ENCODE measurements at places on chromosomes 5 and 9.
A peak's percentile ranks its signal among the peaks of the same experiment; 100 is the strongest.

DNA sequence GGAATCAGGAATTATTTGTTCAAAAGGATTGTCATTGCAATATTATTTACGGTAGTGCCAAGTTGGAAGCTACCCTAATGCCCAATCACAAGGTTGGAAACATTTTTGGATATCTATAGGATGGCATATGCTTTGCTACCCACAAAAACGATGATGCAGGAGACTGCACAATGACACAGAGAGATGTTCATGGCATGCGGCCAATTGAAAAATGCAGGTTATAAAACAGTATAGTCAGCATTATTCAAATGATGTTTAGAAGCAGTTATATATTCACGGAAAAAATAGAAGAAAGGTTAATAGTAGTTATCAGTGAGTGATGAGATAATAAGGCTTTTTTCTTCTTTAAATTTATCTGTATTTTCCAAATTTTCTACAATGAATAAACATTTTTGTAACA, 5.9 kb upstream of the ACSL6 start:
- no peak for DNase-seq

GRCh38 chr9:78348848-78349247, 51.9 kb downstream of the PSAT1 start:
- DNase-seq: no peak

DNA sequence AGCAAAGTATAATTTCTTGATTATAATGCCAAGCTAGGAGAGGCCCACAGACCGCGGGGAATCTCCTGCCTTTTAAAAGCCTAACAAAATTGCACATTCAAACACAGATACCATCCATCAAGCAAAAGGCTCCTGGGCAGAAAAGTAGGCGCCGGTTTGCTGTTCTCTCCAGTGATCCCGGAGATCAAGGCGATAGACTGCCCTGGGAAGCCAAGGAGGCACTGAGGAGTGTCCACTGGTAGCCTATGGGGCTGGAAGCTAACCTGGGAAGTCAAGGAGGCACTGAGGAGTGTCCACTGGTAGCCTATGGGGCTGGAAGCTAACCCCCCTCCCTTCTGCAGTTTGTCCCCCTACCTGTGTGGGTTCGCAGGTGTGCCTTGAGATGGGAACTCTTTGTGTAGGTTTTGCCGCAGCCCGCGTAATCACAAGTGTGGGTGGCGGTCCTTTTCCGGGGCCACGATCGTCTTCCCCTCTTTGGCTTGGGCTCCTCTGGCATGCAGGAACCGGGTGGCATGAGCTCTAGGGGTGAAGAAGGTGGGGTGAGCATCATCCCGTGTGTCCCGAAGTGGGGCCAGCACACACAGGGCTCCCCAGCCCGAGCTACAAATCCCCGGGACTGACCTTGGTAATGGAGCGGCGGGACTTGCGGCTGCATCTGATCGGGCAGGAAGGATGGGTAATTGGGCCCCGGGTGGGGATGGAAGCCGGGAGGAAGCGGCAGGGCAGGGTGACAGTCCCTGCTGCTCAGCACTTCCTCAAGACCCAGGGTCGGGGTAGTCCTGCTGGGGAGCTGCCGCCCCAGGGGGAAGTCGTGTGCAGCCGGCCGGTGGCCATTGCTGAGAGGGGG, 2.7 kb downstream of the KLF4 start:
- DNase-seq: no peak

- DNase-seq: peak; percentile 4
Measured at GRCh38 chr9:88272986-88273385, 115.3 kb upstream of the SPIN1 start.

- DNase-seq: no peak
Measured at GRCh38 chr9:5543875-5544702, 33.8 kb downstream of the PDCD1LG2 start.

DNA sequence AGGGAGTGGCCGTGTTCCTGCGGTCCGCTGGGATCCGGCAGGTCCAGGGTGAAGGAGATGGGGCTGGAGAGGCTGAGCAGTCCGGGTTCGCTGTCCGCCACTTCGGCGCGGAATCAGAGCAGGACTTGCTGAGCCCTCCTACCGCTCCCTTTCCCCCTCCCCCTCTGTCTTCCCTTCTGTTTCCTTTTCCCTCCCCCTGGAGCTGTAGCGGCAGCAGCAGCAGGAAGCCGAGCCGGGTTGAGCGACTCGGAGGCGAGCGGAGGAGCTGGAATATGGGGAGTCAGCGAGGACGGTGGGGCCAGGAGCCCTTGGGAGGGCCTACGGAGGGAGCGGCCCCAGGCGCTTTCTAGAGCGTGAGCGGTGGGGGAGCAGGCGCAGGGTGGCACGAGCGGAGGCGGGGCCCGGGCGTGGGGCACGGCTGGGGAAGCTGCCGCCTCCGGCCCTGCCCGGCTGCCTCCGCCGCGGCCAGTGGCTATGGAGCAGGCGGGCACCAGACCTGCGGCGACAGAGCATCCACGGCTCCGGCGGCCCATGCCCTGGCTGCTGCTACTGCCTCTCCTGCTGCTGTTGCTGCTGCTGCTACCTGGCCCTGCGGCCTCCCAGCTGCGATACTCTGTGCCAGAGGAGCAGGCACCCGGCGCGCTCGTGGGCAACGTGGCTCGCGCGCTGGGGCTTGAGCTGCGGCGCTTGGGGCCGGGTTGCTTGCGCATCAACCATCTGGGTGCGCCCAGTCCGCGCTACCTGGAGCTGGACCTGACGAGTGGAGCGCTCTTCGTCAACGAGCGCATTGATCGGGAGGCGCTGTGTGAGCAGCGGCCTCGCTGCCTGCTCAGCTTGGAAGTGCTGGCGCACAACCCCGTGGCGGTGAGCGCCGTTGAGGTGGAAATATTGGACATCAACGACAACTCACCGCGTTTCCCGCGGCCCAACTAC, at the start of gene PCDHAC2:
Gene PCDHAC2 (plus strand): TSS at position 184 of the 933 bp plus-strand sequence. CDS start 291 bp downstream, at position 475.
- DNase-seq: peak; percentile 11

DNA sequence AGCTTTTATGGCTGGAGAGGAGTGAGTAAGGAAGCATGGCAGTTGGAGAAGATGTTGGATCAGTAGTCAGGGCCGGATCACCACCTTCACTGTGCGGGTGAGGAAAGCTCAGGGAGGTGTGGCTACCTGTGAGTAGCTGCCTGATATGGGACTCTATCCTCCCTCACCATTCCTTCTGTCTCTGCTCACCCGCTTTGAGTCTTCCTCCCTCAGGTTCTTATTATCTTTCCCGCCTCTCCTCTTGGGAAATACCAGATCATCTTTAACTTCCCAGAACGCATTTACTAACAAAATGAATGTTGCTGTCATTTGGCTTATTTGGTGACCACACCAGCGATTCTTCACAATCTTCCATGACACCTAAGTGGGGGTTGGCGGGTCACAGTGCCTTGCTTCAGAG, 140.7 kb upstream of the GPR151 start:
- DNase-seq: no peak

GRCh38 chr5:168457542-168457941, 28.7 kb upstream of the RARS1 start:
- no peak for DNase-seq

DNA sequence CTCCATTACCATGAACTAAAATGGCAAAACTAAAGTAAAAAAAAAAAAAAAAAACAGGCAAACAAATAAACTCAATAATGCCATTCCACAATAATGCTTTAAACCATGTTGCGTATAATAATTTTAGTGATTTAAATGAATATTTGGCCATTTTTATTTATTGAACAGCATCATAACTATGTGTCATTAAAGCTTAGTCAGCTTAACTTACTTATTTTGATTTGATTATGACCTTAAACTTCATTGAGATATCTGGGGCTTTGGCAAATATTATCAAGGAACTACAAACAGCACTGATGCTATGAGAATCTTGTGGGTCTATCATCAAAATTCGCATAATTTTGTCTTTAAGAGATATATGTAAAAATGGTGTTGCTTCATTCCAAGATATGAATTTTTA, 1610.3 kb upstream of the NUDT12 start:
- no peak for DNase-seq

DNA sequence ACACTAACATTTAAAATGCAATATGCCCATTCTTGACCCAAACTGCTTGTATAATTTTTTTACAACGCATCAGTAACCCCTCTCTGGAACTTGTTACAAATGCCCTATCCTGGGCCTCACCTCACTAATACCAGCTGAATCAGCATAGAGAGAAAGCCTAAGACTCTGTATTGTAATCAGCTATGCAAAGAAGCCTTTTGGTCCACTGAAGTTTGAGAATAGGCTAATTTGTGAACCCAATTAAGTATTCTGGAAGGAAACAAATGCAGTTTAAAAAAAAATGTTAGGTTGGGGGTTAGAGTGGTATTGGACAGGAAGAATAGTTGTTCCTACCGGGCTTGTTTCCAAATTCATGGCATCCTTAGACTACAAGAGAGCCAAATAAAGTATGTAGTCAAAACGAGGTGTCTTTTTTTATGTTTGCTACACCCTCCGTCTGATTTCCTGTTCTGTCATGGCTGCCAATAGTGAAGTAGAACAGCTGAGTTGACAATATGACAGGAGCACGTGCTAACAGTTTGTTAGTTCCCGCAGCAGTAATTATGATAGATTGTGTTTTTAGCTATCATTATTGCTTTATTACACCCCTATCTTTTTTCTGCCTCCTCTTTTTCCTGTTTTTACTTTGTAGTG, 1048.7 kb upstream of the NUDT12 start:
- DNase-seq: no peak

GRCh38 chr9:114898741-114899140, 31.6 kb downstream of the TNFSF8 start:
- DNase-seq: peak; percentile 79

GRCh38 chr5:147310059-147310704, 75.4 kb downstream of the STK32A start:
- DNase-seq: peak; percentile 87

DNA sequence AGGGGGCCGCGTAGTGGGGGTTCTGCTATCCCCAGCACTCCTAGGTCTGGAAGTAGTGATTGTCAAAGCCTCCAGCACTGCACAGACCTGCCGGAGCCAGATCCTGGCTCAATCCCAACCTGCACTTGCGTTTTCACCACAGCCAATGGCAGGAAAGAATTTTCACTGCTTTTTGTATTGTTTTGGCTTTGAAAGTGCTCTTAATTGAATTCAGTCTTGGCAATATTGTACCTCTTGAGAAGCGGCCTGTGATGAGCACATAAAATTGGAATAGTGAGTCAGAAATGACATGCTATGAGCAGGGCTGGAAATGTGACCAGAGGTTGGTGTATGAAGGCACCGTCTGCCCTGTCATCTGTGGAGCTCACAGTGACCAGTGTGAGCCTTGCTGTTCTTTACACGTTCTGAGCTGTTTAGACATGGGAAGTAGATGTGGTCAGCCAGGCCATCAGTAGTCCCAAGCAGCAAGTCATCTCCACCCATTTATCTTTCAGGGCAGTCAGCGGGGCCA, 41.5 kb downstream of the SECISBP2 start:
- DNase-seq: no peak

GRCh38 chr9:90966031-90966290, 164.3 kb downstream of the SYK start:
- no peak for DNase-seq

DNA sequence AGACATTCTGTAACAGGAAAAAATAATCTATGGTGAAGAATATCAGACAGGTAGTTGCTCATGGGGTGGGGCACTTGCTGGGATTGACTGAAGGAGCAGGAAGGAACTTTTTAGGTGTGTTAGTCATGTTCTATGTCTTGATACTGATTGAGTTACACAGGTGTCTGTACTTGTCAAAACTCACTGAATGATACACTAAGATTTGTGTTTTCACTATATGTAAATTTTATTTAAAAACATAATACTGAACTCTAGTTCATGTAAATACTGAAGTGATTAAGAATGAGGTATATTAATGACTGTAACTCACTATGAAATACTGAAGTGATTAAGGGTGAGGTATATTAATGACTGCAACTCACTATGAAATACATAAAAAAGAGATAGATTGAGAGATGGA, 28.5 kb downstream of the IL6ST start:
- no peak for DNase-seq

GRCh38 chr5:87076931-87077330, 190.8 kb upstream of the RASA1 start:
- peak; percentile 33 for DNase-seq

DNA sequence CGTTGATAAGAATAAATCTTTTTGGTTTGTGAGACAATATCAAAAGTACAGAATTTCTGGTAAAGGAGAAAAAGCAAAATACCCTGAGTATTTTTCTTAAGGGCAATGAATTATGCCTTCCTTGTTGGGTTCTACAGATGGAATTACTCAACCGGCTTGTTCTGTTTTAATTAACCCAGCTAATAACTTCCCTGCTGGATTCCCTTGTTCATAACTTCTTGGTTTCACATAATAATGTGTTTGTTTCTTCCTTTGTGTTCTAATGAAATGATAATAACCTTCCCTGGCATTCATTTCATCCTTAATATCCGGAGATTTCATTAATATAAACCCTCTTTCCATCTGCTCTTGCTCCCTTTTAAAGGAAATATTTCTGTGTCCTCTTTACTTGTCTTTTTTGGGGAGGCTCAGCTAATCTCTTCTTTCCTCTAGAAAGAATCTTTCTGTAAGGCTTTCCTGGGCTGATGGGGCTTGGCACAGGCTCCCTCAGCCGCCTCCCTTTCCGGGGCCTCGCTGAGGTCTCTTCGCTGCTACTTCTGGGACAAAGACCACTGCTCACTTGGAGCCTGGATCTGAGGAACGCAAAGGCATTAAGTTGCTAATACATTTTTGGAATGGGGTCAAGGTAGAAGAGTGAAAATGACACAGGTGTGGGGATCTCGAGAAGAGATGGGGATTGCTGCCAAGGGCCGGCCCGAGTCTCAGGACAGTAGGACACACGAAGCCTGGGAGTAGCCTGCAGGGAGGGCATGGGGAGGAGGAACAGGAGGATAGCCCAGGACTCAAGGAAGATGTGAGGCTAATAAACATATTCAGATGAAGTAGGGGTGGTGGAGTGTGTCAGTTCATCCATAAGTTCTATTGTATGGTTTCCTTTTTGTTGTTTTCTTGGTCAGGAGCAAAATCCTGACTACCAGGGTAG, 118.5 kb downstream of the NRG2 start:
- no peak for DNase-seq

DNA sequence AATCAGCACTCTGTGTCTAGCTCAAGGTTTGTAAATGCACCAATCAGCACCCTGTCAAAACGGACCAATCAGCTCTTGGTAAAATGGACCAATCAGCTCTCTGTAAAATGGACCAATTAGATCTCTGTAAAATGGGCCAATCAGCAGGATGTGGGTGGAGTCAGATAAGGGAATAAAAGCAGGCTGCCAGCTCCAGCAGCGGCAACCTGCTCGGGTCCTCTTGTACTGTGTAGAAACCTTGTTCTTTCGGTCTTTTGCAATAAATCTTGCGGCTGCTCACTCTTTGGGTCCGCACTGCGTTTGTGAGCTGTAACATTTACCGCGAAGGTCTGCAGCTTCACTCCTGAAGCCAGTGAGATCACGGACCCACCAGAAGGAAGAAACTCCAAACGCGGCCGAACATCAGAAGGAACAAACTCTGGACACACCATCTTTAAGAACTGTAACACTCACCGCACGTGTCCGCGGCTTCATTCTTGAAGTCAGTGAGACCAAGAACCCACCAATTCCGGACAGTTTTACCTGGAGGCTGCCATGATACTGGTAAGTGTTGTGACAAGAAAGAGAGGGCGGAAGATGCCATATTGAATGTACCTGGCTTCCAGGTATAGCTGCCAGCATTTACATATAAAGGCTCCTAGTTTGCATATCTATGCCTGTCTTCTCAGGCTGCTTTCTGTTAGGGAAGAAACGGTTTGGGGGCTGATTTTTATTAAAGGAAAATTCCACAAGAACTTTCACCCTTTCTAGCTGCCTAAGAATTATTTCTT, 758.5 kb upstream of the CTNND2 start:
- no peak for DNase-seq

- DNase-seq: no peak
Measured at GRCh38 chr9:64128572-64128971, 1156.4 kb downstream of the FOXD4L5 start.

GRCh38 chr9:86073839-86074238, 25.5 kb downstream of the GOLM1 start:
- DNase-seq: no peak

All from RPMI7951 (cell line).